ENCODE measurements at places on chromosomes 7 and 10.

DNA sequence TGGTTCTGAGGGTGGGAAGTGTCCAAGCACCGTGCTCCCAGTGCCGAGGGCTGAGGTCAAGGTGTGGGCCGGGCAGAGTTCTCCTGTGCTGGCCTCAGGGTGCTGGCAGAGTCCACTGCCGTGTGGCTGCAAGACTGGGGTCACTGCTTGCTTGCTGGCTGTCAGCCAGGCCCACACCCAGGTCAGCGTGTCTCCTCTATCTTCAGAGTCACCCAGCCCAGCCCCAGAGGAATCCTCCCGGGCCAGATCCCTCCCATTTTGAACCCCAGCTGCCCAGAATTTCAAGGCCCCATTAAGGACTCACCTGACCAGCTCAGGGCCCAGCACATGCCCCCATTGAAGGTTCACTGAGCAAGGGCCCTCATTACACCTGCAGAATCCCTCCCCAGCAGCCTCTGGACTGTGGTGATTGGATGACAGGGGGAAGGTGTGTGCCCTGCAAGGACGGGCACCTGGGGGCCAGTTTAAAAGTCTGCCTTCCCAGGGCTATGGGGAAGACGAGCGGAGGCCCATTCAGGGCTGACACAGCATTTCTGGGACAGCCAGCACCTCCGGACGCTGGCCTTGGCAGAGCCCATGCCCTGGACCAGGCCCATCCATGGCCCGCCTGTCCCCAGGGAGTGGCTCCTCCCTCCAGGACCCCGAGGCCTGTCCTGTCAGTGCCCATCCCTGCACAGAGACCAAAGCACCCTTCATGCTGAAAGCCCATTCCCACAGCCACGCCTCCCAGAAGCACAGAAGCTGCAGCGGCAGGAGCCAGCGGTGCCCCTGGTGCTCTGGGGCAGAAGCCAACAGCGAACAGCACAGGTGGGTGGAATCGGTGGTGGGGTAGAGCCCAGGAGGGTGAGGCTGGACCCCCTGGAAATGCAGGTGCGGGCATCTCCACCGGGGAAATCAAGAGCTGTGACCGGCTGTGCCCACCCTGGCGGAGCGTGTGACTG lies 45.1 kb upstream of the PPP2R2D start:
- no peak for ATAC-seq

DNA sequence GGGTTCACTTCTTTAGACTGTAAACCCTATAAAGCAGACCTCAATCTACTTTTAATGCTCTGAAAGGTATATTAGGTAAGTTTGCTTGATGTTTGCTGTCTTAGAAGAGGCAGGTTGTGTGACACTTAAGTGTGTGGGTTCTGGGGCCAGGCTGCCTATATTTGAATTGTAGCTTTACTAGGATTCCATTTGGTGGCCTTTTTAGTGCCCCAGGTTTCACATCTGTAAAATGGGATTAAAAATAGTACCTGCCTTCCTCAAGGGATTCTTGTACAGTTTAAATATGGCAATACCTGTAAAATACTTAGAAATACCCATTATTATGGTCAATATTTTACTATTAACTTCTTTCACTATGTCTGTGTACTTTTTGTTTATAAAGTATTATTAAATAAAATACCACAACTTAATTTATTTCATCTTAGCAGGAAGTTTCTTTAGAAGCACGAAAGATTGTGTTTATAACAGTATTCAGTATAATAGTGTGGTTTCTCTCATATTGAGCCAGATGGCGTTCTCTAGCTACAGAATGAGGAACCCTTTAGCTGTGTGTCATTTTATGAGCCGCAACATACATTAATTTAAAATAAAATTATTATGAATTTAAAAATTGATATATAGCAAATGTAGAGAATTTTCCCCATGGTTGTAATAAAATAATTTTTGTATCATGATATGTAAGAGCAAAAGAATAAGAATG lies 94.2 kb downstream of the CDK14 start:
- no peak for ATAC-seq

DNA sequence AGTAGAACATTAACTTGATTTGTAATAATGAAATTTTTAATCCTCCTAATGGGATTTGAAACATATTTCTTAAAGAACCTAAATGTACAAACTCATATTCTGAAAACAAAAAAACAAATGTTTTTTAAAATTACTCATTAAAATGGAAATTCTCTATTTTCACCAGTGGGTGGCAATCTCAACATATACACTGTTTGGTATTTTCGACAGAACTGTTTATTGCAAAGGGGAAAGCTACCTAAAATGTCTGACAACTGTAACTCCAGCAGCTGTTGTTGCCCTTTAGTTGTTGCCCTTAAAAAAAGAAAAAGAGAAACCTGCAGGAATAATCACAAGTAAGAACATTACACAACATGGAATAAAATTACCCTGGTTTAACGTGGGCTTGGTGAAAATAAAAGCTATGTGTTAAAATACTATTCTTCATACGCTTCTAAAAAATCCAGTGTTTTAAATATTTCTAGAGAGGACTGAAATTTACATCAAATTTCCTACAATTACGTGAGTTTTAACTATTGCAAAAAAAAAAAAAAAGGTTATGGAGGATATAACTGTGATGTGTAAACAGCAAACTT lies 54.5 kb downstream of the COL1A2 start:
- no peak for ATAC-seq

DNA sequence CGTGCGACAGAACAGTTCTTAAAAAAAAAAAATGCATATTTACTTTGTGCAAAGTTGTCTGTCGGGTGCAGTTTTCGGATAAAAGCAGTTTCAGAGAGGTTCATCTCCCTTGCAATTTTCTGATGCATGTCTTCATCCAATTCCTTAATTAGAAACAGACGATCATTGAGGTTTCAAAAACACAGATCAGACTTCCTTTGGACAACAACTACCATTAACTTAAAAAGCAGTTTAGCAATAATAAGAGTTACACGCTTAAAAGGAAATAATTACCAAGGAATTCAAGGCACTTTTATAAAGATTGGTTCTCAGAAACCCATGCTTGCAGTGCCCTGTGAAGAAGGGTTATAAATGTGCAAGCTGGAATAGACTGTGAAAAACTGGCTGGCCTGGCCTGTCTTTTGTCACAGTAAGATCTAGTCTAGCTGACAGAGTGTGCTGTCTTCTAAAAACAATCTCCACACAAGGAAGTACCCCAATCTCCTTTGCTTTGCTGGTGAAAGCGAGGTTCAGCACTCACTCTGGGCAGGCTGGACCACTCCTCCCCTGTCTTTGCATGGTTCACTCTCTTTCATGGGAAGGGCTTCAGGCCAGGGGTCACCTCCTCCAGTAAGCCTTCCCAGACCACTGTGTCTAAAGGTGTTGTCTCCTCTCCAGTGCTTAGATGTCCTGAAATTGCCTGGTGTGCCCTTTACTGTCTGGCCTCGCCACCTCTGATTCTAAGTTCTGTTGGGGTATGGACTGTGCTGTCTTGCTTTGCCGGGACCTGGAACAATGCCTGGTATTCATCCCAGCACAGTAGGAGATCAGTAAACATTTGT lies 34.8 kb upstream of the HNRNPH3 start:
- no peak for ATAC-seq

DNA sequence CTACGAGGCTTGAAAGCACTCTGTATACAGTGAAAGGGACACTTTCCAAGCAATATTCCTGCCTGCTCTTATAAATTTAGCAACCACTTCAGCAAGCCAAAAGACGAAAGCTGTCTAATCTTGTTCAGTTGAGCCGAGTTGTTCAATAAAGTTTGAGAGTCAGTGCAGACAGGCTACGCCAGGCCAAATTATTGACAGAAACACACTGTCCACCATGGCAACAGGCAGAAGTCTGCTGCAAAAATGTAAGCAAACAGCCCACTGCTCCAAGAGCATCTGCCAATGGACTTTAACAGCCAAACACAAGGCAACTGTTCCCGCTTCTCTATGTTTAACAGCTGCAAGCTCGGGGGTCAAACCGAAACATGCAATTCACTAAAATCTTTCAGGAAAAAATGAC lies 85.7 kb downstream of the GLI3 start:
- no peak for ATAC-seq

GRCh38 chr7:116986611-116987565 lies 33.6 kb downstream of the ST7 start:
- no peak for ATAC-seq

DNA sequence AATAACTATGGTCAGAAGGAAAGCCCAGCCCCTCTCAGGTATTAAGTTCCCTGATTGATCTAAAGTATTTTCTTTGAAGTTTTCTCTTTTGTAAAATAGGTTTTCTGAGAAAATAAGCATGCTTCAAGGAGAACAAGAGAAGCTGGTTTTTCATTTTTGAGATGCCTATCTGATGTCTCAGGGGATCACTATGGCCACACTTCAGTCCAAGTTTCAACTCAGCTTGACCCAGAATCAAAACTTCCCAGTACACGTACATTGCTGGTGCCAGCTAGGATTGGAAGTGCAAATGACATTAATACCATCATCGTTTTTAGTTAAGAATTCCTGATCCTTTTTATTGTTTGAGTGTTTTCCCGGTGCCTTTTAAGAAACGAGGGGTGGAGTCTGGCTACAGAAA lies 7.2 kb downstream of the ITIH5 start:
- no peak for ATAC-seq

GRCh38 chr7:86477343-86477935 lies 166.3 kb upstream of the GRM3 start:
- no peak for ATAC-seq

DNA sequence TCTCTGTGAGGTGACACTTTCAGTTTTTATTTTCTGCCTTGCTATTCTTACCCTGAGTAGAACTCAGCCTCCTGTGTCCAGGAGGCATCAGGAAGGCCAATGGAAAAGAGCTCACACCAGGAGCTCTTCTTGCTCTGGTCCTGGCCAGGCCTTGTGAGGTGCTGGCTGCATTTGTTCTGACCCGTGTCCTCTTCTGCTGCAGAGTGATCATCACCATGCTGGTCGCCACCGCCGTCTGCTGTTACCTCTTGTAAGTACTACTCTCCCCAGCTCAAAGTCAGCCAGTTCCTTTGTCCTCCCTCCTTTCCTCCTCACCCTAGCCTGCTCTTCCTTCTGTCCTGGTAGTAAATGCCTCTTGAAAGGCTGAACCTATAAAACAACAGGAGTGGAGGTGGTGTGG lies 1.6 kb downstream of the ATP6V0E2 start:
- ATAC-seq, result no peak

- ATAC-seq, result no peak
Observed at GRCh38 chr7:101306307-101306706, 15.3 kb downstream of the IFT22 start.

DNA sequence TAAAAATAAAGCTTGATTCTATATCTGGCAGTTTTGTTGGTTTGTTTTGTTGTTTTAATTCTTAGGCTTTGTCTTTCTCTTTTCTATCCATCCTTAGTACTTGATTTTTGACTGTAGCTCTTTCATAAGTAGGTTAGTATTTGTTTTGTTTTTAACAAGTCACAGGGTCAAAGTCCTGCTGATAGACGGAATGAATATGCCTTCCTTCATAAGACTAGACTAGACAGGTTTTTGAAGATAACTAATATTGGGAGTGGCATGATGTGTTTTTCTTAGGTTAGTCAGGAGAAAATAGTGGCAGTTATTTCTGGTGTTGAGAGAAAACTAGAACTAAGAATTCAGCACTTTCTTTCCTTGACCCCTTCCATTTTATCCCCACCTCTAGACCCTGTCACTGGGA lies 50.4 kb downstream of the CASD1 start:
- ATAC-seq, result no peak

DNA sequence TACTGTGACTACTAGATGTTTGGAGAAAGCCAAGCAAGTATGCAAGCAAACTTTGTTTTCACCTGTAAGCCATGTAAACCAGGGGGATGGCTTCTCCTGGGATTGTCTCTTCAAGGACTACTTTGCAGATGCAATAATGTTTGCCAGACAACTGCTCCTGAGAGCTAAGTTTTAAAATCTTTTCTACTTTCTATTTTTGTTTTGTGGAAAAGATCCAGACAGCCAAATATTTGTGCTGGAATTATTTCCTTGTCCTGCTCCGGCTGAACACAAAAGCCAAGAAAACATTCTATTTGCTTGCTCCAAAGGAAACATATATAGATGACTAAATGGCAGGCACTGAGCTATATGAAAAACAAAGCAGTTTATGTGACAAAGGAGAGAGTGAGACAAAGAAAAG lies 51.6 kb downstream of the TFPI2 start:
- ATAC-seq, result no peak

- ATAC-seq, result peak; percentile 11
Observed at GRCh38 chr10:125134483-125134848, 25.9 kb downstream of the CTBP2 start.

DNA sequence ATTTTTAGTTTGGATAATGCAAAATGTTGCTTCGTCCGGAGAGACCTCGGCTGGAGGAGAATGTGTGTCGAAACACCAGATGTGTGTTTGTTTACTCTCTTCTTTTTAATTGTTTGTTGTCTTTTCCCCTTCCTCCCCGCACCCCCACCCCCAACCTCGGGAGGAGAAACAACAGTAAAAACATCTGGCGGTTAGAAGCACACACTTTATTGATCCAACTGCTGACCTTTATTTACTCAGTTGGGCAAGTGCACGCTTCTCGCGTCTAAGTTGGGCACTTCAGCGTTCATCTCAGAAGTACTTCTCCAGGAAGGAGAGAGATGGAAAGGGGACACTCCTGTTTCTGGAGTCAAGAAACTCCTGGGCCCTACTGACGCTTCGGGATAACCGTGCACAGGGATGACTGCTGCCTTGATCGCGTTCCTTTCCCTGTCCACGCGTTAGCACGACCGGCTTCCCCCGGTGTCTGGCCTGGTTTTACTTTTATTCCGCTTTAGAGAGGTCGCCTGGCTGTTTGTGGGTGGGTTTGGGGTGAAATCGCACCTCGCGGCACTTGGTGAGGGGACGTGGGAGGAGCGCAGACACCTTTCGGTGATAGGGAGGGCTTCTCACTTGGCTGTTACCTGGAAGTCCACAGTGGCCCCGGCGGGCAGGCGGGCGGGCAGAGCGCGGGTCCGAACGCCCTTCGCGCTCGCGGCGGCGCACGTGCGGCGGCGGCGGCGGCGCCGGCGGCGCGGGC lies 168.3 kb upstream of the PPP1R3A start:
- no peak for ATAC-seq

DNA sequence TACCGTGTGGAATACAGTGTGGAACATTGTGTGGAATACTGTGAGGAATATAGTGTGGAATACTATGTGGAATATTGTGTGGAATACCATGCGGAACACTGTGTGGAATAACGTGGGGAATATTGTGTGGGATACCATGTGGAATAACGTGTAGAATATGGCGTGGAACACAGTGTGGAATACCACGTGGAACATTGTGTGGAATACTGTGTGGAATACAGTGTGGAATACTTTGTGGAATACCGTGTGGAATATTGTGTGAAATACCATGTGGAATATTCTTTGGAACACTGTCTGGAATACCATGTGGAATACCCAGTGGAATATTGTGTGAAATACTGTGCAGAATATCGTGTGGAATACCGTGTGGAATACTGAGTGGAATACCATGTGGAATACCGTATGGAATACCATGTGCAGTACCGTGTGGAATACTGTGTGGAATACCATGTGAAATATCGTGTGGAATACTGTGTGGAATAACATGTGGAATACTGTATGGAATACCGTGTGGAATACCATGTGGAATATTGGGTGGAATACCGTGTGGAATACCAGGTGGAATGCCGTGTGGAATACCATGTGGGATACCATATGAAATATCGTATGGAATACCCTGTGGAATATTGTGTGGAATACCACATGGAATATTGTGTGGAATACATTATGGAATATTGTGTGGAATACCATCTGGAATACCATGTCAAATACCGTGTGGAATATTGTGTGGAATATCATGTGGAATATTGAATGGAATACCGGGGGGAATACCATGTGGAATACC lies 133.1 kb upstream of the CHST15 start:
- no peak for ATAC-seq
